ENCODE measurements at places on chromosomes 12 and 14.

DNA sequence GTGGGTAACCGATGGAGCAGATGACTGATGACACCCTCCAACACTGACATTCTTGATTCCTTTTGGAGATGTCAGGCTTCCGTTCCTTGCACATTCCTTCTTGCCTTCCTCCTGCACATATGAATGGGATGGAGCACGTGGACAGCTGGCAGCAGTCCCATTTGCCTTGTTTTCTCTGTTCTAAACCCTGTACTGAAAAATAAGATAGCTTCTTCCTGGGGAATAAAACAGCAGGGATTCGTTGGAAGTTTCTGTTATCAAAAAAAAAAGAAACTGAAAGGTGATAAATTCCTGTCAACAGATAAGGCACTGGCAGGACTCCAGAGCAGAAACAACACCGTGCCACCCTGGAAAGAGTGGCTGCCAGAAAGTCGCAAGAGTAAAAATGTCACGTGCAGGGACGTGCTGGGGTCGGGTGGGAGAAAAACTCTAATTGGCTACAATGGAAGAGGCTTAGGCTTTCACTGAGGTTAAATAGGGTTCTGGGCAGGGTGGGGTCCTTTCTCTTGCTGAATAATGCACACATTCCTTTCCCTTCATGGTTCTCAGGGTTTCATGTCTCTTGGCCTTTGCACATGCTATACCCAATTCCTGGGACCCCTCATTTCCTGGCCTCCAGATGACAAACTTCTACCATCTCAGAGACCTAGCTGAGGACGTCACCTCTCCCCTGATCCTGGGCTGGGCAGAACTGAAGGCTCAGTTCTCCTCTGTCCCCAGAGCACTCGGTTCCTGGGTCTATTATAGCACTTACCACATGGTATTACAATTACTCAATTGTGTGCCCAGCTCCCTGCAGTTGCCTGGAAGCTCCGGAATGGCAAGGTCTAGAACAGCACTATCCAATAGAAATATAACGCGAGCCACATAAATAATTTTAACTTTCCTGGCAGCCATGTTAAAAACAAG lies 7.0 kb upstream of the NUAK1 start:
- no peak for ATAC-seq

GRCh38 chr12:67647799-67648520 lies 585 bp upstream of the DYRK2 start:
- ATAC-seq = peak; percentile 73

DNA sequence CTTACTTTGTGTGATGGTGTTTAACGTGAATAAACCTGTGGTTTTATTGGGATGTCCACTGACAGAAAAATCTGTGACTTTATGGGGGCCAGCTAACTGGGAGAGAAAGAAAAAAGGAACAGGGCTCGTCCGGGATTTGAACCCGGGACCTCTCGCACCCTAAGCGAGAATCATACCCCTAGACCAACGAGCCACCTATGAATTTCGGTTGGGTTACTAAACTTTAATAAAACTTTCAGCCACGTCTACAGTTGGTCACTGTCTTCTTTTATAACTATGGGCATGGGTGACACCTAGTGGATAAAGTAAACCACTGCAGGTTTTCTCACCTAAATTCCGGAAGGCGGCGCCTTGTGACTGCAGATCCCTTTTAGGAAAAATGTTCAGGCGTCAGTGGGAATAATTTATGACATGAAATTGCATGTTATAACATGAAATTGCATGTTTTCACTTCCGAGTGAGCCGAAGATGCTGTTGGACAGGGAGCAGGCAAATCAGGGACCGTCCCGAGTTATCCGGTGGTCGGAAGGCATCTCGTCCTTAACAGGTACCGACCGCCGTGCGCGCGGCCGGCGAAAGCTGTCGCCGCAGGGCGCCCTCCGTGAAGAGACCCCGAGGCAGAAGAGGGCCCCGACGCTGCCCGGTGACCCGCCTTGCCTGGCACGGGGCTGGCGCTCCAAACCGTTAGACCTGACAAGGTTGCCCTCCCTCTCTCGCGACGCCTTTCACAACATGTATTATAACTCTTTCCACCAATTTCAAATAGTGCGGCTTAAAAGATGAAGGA lies 18.2 kb upstream of the RNASE12 start:
- ATAC-seq = peak; percentile 70

GRCh38 chr12:94705676-94706075 lies 55.3 kb upstream of the TMCC3 start:
- no peak for ATAC-seq

GRCh38 chr14:106210650-106211049 lies 684.3 kb downstream of the TMEM121 start:
- ATAC-seq = no peak

DNA sequence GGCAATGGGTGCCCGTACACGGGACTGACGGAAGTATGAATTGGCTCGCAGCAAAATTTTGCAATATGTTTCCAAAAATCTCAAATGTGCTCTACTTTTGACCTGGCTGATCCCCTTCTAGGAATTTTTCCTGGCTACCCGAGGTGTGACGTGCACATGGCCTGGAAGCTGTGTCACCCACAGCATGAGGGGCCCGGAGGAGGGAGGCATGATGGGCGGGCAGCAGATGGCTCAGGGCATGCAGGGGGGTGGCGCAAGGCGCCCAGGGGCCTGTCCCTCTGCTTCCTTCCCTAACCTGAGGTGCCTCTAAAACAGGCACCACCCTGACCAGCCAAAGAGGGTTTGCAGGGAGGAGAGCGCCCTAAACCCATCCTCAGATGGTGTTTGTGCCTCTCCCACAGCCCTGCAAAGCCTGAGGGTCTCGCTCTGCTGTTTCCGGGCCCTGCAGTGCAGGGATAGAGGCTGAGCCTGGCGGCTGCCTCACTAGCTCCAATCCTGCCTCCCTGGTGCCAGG lies 6.7 kb downstream of the GPR132 start:
- no peak for ATAC-seq

DNA sequence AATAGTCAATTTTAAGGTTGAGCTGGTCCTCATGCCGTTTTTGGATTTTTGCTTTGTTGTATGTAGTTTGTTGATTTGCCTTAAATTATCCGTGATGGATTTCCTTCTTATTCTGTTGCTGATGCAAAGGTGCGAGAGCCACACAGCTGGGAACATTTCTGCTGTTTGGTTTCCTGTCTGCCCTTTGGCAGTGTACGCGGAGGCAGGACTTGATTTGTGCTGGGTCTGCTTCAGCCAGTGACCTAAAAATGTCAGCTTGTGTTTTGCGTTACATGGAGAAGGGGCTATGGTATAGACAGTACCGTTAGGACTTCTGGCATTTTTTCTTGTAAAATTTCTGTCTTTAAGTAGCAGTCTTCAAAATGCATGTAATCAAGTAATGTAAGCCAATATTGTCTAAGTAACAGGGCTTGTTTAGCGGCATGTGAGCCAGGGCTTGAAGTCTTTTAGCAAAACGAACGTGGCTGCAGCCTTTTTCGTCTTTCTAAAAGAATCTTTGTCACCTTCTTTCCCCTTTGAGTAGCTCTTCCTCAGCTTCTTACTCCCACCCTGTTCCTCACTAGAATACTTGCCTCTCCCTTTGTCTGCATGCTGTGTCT lies 18.2 kb upstream of the RD3L start:
- ATAC-seq = no peak

DNA sequence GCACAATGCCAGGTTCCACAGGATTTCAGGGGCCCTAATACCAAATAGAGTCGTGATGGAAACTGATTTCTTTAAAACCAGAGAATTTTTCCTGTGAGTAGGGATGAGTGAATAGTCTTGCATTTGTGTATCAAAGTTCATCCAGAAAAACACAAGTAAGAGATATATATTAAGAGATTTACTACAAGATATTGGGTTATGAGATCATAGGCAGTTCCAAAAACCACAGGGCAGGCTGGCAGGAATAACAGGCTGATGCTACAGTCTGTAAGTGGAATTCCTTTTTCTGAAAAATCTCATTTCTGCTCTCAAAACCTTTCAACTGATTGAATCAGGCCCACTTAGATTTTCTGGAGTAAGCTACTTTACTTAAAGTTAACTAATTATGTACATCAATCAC lies 1756.2 kb upstream of the SEL1L start:
- no peak for ATAC-seq

GRCh38 chr12:100221523-100221922 lies 20.9 kb downstream of the ACTR6 start:
- no peak for ATAC-seq

GRCh38 chr14:61430066-61430757 lies 108.8 kb downstream of the PRKCH start:
- no peak for ATAC-seq

GRCh38 chr12:51897181-51897580 lies 9.3 kb downstream of the ANKRD33 start:
- peak; percentile 27 for ATAC-seq

DNA sequence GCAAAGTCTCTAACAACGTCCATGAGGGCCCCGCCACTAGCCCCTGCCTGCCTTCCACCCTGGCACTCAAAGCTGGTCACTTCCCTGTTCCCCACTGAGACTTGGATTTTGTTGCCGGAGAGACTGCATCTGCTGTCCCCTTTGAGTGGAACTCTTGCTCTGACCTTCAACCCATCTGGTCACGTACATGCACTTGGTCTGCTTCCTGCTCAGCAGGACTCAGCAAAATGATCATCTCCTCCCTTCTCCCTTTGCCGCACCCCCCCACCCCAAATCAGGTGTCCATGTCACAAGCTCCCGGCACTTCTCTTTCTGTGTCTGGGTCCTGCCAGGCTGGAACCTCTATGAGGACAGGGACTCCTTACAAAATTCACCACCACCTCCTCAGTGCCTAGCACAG lies 180.9 kb downstream of the CHST11 start:
- ATAC-seq = no peak

GRCh38 chr12:5912011-5912410 lies 33.0 kb downstream of the ANO2 start:
- no peak for ATAC-seq

DNA sequence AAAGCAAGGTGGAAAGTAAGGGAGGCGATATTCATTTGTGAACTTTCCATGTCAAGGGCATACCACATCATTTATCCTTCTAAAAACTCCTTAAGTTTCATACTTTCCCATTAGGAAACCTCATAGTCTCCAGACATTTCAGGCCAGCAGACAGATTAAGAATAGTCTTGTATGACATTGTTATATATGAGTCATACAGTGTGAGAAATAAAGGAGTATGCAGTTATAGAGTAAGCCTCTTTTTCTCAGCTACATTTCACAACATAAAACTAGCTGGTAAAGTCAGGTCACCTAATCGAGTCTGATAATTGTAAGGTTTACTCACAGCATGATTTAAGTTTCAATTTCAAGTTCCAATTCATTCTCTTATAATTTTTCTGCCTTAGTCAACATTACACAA lies 164.3 kb downstream of the GRIP1 start:
- ATAC-seq = peak; percentile 97

DNA sequence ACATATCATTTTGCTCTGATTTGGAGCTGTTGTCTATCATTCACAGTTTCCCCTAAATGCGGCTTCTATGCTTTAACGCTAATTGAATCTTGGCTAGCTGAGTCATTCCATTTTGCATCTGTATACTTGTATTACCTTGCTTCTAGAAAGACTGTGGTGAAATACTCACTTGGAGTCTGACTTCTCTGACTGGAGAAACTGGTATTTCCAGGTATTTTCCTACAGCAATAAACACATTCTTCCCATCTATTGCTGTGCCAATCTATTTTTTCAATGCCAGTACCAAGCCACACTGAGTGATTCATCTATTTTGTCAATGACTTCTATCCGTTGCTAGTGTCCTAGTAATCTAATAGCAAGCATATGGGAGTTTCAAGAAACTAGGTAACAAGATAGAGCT lies 76.0 kb upstream of the ST8SIA1 start:
- peak; percentile 94 for ATAC-seq

GRCh38 chr12:70365398-70365647 lies 767 bp upstream of the KCNMB4 start:
- ATAC-seq = no peak

DNA sequence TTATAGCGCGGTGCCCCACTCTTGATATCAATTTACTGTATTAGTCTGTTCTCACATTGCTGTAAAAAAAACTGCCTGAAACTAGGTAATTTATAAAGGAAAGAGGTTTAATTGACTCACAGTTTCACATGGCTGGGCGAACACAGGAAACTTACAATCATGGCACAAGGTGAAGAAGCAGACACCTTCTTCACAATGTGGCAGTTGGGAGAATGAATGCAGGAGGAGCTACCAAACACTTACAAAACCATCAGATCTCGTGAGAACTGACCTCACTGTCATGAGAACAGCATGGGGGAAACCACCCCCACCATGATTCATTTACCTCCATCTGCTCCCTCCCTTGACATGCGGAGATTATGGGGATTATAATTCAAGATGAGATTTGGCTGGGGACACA lies 42.3 kb downstream of the FBXO34 start:
- ATAC-seq = no peak

GRCh38 chr12:126742241-126742641 lies 1524.7 kb upstream of the TMEM132C start:
- ATAC-seq = no peak

DNA sequence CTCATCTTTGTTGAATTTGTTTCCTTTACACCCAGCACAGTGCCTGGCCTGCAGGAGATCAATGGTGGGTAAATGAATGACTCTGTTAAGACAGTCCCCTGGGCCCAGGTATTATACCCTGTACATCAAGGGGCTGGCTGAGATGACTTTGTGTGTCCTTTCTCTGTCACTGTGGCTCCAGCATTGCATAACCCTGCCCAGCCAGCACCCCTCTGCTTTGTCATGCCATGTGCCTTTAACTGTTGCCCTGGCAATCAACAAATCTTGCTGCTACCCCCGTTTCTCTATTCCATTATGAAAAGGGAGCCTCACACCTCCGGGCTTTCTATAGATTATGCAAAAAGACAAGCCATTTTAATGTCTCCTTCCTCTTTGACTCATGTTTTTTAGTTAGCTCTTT lies 7.6 kb upstream of the FLVCR2 start:
- ATAC-seq = no peak

- ATAC-seq = no peak
Observed at GRCh38 chr12:69003991-69004390, 71.0 kb upstream of the CPM start.

- no peak for ATAC-seq
Observed at GRCh38 chr14:99548255-99548654, 55.8 kb downstream of the CCDC85C start.

DNA sequence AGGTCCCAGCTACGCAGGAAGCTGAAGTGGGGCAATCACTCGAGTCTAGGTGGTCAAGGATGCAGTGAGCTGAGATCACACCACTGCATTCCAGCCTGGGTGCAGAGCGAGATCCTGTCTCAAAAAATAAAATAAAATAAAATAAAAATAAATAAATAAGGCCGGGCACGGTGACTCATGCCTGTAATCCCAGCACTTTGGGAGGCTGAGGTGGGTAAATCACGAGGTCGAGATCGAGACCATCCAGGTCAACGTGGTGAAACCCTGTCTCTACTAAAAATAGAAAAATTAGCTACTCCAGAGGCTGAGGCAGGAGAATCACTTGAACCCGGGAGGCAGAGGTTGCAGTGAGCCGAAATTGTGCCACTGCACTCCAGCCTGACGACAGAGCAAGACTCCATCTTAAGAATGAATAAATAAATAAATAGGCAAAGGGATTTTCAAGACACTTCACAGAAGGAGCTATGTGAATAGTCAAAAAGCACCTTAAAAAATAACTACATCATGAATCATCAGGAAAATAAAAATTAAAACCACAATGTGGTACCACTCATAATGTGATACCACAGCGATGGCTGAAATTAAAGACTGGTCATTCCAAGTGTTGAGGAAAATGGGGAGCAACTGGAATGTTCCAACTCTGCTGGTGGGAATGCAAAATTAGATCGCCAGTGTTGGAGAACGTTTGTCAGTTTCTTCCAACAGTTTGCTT lies 92.9 kb upstream of the TBX3 start:
- no peak for ATAC-seq

- ATAC-seq = peak; percentile 61
Observed at GRCh38 chr12:19410629-19411185, 28.6 kb upstream of the AEBP2 start.

- no peak for ATAC-seq
Observed at GRCh38 chr12:87921621-87922020, 107.6 kb downstream of the C12orf50 start.

- no peak for ATAC-seq
Observed at GRCh38 chr12:108642269-108642870, 8.7 kb upstream of the SELPLG start.
